Iris pigment epithelial cell (primary cell): ENCODE measurements at places on chromosomes 7 and 10.
A peak's percentile ranks its signal among the peaks of the same experiment; 100 is the strongest.

DNA sequence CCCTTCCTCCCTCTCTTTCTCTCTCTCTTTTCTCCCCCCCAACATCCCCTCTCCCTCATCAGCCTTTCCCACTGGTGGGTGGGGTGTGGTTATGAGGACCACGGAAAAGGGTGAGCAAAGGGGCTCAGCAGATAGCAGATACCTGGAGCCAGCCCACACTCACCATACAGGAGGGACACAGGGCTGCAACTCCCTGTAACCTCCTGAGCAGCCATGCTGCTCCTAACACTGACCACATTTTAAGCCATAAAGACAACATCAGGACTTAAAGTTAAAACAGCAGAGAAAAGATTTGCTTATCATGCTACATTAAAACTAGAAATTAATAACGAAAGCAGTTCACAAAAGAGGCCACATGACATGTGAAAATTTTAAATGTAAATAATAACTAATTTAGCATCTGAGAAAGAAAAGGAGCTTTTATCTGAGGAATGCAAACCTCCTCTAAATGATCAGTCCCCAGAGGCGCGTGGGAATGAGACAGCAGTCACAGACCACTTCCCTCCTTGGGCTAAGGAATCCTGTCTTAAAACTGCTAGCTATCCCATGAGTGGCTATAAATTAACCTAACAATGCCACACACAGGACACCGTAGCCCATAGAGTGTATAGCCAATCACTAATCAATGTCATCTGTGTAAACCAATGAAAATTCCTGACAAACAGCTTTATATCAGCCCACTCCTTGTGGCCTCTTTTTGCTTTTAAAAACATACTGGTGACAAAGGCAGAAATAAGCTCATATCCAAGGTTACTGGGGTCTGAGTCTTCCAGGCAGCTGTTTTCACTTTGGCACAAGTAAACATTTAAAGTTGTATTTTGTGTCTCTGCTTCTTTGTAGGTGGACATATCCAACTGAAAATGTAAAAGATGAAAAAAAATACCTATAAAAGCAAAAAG lies 33.3 kb downstream of the PKD1L1 start:
- DNase-seq = no peak

DNA sequence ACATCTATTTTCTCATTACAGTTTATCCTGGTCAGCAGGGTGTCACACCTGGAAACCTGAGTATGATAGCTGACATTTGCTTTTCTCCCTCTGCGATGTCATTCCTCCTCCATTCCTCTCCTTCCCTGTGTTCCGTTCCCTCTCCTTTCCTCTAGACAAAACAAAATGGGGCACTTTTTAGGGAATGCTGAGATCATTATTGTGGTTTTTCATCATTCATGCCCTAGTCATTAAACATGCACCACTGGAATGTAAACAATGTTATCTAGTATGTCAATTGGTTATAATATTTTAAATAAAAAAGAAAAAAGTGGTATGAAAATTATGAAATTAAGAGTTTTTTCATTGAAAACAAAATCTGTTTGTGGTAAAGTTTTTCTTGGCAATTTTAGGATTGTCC lies 132.6 kb downstream of the MAPK8 start:
- DNase-seq = peak; percentile 73

DNA sequence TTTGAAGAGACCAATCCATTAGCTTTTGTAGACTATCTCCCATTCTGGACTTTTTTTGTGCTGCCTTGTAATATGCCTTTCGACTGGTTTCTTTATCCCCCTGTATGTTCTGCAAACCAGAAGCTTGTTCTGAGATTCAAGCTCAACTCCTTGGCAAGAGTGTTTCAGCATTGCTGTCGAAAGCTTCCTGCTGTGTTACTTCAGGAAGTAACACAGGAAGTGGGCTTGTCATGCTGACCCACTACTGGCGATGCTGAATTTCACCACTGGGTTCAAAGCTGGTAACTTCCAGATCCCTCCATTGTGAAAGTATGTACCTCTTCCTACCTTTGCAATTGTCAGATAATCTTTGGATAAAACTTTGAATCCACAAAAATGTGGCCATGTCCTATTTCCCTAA lies 57.9 kb upstream of the INSYN2A start:
- DNase-seq = peak; percentile 35

- DNase-seq = peak; percentile 70
These were observed 55.5 kb upstream of the LOXL4 start for GRCh38 chr10:98323221-98324164.

DNA sequence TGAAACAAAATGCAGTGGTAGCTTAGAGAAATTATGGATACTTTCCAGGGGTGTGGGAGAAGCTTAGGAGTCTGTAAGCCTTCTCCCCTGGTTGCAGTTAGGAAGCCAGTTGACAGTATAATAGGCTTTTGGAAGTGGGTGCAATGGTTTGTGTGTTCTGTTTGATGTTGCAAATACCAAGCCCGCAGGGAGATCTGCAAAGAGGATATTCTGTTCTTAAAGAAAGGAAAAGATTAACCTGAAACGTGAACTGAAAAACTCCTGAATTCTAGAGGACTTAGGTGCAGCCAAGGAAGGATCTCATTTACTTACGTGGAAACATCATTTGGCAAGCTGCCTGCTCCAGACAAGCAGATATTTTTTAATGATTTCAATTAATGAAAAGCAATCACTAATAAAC lies 496.6 kb downstream of the AUTS2 start:
- no peak for DNase-seq

GRCh38 chr10:82543631-82544030 lies 668.6 kb downstream of the NRG3 start:
- DNase-seq = no peak

DNA sequence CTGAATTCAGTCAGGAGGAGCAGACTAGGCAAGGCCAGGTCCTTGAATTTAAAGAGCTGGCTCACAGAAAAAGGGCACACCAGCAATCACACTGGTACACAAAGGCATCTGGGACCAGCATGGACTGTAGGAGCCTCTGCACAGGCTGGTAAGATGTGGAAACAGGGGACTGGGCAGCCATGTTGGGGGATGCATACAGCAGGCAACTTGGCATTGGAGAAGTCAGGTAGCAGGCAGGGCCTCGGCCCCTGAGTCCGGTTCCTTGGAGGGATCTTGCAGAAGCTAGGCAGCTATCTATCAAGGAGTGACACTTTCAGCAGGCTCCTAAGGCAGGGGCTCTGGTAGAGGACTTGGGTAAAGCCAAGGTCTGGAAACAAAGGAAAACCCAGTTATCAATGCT lies 376.3 kb upstream of the BMPER start:
- DNase-seq = no peak

DNA sequence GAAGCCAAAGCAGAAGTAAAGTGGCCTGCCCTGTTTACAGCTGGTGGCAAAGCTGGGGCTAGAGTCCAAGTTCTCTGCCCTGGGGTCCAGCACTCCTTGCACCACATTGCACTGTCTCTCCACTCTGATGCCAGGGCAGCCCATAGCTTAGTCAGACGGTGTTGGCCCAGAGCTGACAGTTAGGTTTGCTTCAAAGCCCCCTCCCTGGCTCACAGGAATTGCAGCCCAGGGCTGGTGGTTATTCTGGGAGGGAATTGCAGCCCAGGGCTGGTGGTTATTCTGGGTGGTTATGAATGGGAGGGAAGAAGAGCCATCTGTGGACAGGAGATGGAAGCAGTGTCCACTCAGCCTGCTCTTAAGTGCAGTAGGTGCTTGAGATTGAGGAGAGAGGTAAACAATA lies 88.9 kb downstream of the SCRN1 start:
- DNase-seq = no peak

- DNase-seq = no peak
These were observed 81.1 kb downstream of the RUNDC3B start for GRCh38 chr7:87709258-87709657.

GRCh38 chr7:155213385-155213784 lies 84.3 kb upstream of the INSIG1 start:
- DNase-seq = no peak

DNA sequence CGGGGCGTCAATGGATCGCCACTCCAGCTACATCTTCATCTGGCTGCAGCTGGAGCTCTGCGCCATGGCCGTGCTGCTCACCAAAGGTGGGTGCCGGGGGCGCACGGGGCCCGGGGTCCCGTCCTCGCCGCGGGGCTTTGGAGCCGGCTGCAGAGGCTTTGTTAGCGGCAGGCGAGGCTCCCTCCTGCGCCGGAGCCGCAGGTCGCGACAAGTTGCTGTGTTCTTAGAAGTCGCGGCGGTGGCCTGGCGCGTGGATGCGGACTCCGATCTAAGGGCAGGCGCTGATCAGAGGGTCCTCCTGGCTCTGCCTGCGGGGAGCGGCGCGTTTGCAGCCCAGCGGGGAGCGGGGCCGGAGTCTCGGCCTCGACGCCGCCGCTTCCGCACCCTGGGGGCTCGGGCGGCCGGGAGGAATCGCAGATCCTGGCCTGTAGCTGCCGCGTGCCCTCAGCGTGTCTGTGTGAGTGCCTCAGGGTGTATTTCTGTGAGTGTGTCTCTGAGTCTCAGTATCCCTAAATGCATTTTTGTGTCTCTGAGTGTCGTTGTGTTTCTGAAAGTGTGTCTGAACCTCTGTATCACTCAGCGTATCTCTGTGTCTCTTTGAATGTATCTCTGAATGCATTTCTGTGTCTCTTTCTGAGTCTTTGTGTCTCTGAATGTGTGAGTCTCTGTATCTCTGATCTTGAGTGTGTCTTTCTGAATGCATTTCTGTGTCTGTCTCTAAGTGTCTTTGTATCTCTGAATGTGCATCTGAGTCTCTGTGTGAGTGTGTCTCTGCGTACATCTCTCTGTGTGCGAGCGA lies 766 bp downstream of the BAMBI start:
- peak; percentile 41 for DNase-seq

- no peak for DNase-seq
These were observed 19.1 kb downstream of the COL13A1 start for GRCh38 chr10:69820817-69821216.

GRCh38 chr10:98425511-98426352 lies 10.8 kb upstream of the PYROXD2 start:
- peak; percentile 48 for DNase-seq

GRCh38 chr10:119254335-119254734 lies 47.0 kb downstream of the GRK5 start:
- DNase-seq = no peak

DNA sequence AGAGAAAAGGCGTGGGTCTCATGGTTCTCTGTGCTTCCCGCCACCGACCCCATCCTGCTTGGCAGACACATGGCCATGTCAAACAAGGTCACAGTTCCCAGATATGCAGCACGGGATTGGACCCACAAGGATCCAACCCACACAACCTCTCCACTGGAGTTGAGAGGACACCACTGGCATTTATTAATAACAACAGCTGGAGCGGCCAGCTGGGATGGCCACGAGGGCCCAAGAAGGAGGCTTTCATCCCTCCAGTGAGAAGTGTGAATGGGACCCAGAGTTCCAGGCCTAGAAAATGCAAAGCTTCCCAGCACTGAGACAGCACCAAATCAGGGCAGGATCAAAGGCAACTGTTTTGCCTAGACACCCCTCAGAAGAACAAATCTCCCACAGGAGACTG lies 31.5 kb downstream of the FGFR2 start:
- no peak for DNase-seq

DNA sequence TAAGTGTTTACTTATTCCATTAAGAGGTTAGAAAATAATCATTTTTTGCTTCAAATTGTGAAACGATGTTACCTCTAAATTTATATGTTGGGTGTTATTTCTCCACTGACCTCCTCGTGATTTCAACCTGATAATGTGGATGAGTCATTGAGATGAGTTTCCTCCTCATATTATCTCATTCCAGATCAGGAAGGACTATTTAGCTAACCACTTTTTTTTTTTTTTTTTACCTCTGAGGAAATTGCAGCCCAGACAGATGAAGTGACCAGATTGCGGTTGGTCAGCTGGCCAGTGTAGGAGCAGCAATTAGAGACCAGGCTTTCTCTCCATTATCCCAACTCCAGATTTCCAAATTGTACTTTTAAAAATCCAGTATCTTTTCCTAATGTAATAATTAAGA lies 248.7 kb downstream of the FZD1 start:
- peak; percentile 62 for DNase-seq

DNA sequence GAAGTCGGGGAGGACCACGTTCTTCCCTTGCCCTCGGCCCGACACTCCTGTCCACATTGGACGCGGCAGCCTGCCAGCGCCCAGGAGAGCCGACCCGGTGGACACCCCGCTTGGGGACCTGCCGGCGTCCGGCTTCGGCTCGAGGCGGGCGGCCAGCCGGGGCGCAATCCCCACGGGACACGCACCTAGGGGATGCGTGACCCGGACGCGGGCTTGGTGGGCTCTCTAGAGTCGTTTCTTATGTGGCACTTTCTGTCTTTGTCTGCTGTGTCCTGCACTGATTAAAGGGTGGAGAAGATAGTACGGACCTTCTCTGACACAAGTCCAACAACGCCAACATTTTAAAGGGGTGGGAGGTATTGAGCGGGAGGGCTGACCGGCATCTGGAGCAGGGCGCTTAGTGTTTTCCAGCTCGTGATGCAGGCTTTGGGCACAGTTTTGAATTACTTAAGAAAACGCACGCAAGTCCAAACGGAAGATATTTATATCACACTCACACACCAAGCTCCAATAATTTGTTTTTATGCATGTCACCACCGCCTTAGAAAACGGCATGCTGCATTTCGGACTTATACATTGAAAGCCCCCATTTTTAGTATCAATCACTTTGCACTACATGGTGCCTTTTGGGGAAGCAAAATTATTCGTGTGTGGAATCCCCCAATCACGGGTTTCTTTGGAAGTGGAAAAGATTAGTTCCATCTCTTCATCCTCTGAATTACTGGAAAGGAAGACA lies 3.9 kb upstream of the SPAG6 start:
- DNase-seq = peak; percentile 22

- peak; percentile 25 for DNase-seq
These were observed 534 bp upstream of the ACBD5 start for GRCh38 chr10:27241010-27241651.

DNA sequence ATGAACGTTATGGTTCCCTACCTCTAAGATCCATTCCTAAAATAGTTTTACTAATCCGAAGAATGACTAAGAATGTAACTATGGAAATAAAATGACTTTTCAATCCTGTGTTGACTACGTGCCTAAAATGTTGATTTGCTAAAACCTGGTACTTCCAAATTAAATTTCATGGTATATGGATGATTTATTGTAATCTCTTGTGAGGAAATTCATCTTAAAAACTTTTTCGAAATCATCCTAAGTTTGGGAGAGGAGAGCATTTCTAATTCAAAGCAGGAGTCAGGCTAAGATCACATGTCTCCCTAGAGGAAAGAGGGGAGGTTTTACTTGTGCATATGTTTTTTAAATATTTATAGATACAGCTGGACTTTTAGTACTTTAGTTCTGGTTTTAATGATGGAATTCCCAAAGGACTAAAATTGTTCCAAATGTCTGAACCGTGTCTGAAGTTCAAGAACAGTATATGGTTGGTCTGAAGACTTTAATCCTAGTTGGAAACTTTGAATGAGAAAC lies 483.9 kb downstream of the AUTS2 start:
- no peak for DNase-seq

DNA sequence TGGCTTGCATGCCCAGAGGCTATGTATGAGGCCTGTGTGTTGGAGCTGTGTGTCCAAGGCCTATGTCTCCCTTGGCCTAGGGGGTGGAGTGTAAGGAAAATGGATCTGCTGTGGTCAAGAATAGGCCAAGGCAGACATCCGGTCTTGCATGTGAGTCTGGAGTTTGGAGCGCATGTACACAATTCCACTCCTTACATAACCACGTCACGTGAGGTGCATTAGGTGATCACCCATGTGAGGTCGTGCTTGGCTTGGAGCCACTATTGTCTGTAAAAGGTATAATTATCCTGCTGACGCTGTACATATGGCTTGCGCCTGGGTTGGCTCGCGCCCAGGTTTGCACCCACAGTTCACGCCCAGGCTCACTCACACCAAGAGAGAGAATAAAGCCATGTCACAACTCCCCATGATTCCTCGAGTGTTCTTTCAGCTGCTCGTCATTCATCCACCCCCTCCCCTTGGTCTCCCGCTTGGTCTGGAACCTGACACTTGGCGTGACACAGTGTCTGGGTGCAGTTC lies 105.5 kb downstream of the BICC1 start:
- DNase-seq = no peak
